ENCODE measurements at places on chromosomes 5 and 9.
A peak's percentile ranks its signal among the peaks of the same experiment; 100 is the strongest.

DNA sequence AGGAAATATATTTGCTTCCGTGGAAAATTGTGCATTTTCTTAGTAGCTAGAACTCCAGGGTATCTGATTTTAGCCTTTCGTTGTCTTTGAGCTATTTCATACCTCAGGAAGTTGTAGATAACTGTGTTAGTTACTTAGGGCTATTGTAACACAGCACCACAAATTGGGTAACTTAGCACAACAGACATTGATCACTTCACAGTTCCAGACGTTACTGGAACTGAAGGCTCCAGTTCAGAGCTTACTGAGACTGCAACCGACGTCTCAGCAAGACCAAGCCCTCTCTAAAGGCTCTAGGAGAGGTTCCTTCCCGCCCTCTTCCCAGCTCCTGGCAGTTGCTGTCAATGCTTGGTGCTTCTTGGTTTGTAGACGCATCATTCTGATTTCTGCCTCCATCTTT is 17.7 kb upstream of the ANKRD33B start:
- DNase-seq, result no peak
- H3K4me3 ChIP-seq, result no peak overlapping the region

DNA sequence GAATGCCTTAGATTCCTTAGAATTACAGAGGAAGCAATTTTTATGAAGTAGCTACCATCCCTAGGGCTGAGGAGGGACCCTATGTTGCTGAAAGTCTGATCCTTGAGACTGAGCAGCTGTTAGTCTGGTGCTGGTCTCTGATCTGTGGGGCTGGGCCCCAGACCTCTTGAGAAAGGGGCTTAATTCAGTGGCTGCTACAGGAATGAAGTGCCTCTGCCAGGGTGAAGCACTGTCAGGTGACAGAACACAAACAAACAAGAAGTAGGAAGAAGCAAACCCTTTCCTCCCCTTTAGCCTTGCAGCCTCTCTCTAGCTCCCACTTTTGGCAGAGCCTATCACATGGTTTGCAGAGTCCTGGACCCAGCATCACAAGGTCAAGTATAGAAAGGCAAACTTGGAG is 64.0 kb upstream of the STC2 start:
- H3K4me3 ChIP-seq, result no peak overlapping the region
- H3K36me3 ChIP-seq, result 0 out of 2 replicates have a peak, but pooled peaks cover 4% of the 10 kb centered on the region
- no peaks in the 10 kb centered on the region for H3K4me1 ChIP-seq
- H3K27me3 ChIP-seq, result no peaks in the 10 kb centered on the region
- no peak overlapping the region for H3K27ac ChIP-seq
- DNase-seq, result no peak

DNA sequence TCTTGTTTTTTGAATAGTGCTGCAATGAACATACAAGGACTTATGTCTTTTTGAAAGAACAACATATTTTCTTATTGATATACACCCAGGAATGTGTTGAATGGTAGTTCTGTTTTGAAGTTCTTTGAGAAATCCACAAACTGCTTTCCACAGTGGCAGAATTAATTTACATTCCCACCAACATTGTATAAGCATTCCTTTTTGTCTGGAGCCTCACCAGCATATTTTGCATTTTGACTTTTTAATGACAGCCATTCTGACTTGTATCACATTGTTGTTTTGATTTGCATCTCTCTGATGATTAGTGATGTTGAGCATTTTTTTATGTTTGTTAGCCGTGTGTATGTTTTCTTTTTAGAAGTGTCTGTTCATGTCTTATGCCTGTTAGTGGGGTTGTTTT is 524.9 kb downstream of the SEMA5A start:
- H3K27me3 ChIP-seq, result no peaks in the 10 kb centered on the region
- no peak overlapping the region for H3K27ac ChIP-seq
- DNase-seq, result no peak
- no peaks in the 10 kb centered on the region for H3K4me1 ChIP-seq

DNA sequence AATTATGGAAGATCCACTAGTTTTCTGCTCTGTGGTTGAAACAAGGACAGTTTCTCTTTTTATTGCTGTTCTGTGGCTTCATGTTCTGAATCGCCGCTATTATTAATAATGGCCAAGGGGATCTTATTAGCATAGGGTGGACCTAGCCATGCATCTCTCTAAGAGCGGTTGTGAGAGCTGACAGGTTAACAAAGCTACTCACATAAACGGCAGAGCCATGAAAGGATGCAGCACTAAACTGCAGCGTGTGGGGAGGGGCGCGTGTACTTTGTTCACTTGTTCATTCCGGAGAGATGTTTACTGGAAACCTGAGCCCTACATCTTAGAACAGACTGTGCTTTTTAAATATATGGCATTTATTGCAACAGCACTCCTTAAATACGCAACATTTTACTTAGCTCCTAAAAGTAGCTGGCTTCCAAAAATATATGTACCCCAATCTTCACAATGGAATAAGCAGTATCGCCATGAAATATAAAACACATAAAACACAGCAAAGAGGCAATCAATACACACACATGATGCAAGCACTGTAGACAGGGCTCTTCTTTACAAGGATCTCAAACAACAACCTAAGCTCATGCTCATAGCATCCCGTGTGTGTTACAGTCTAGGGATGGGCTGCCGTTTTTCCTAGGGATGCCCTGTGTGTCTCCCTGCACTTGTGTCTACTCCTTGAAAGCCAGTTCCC is 424.6 kb downstream of the MED10 start:
- no peaks in the 10 kb centered on the region for H3K27me3 ChIP-seq
- H3K4me1 ChIP-seq, result no peaks in the 10 kb centered on the region
- H3K27ac ChIP-seq, result no peak overlapping the region
- no peaks in the 10 kb centered on the region for H3K36me3 ChIP-seq
- DNase-seq, result no peak

GRCh38 chr5:179914032-179914755 is 6.5 kb upstream of the TBC1D9B start:
- H3K27me3 ChIP-seq, result no peaks in the 10 kb centered on the region
- H3K27ac ChIP-seq, result no peak overlapping the region
- DNase-seq, result peak; percentile 14
- peaks cover 6% of the 10 kb centered on the region for H3K4me1 ChIP-seq
- H3K4me3 ChIP-seq, result no peak overlapping the region

DNA sequence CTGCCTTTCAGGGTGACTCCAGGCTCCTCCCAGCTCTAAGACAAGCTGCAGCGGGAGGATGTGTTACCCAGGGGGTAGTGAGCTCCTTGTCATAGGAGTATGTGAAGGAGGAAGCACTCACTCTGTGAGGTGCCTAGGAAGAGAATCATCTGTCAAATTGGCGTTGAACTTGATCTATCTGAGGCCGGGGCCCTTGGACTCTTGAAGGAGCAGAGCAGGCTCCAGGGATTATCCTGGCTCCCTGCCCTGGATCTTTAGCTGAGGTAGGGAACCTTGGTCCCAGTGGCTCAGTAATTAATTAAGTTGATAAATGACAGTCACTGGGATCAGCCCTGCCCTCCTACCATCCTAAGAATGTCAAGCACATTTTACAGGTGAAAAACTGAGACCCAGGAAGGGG is 15.5 kb downstream of the ADGRD2 start:
- DNase-seq, result no peak
- H3K4me1 ChIP-seq, result no peaks in the 10 kb centered on the region
- H3K27me3 ChIP-seq, result no peaks in the 10 kb centered on the region

DNA sequence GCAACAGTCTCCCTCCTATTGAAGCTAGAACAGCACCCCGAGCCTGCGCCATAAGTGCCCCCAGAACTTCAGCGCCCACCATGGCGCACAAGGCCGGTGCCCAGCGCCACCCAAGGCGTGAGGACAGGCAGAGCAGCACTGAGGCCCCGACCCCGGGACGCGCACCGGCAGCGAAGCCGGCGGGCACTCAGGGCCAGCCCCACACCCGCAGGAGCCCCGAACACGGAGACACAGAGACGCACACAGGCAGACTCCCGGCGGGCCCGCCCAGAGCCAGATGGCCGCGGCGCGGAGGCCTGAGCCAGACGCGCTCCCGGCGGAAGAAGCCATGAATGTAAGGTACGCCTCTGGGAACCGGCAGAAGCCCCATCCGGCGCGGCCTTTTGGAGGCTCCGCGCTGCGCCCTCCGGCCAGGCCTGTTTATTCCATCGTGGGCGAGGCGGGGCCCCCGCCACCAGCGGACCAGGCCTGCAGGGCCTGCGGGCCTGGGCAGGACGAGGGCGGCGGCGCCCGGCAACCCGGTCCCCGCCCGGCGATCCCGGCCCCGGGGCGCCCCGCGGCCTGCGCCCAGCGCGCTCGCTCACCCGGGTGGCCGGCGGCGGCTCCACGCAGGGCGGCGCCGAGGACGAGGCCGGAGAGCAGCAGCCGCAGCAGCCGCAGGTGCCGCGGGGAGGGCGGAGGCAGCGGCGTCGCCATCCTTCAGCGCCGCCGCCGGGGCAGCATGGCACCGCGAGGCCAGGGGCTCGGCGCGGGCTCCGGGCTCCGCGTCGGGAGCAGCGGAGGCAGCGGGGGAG is 486 bp downstream of the NPDC1 start:
- H3K36me3 ChIP-seq, result no peaks in the 10 kb centered on the region
- DNase-seq, result peak; percentile 78
- peak overlapping the region; percentile 87 for H3K4me3 ChIP-seq
- H3K27ac ChIP-seq, result no peak overlapping the region
- H3K27me3 ChIP-seq, result peaks cover 40% of the 10 kb centered on the region

DNA sequence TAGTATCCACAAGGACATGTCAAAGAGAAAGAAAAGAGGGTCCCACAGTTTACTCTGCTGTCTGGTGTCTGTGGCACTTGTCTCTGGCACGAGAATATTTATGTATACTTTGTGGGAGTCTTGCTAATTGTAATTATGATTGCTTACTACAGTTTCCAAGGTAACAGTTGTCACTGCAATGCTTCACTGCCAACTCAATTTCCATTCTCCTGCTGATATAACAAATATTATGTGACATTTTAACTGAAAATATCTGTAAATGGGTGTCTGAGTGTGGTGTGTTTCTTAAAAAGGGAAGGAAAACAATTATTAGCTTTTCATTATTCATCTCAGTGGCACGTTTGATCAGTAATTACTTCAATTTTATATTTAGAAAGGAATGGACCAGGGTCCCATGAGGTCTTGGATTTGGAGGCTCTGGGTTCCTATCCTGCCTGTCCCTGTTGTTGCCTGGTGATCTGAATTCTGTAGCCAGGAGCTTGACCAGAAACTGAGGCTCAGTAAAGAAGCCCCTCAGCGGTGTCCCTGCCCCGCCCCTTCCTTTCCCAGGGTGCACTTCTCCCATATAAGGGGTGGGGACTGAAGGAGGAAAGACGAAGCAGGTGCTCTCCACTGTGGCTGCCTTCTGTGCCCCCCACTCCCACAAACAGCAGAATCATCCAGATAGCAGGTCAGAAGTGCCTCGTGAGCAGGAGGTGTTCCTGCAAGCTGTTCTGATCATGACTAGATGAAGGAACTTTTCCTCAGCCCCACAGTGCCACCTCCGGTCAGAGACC is 137.3 kb upstream of the KIF2A start:
- H3K36me3 ChIP-seq, result no peaks in the 10 kb centered on the region
- no peak overlapping the region for H3K27ac ChIP-seq
- no peaks in the 10 kb centered on the region for H3K4me1 ChIP-seq
- H3K27me3 ChIP-seq, result no peaks in the 10 kb centered on the region
- H3K4me3 ChIP-seq, result no peak overlapping the region
- no peak for DNase-seq

DNA sequence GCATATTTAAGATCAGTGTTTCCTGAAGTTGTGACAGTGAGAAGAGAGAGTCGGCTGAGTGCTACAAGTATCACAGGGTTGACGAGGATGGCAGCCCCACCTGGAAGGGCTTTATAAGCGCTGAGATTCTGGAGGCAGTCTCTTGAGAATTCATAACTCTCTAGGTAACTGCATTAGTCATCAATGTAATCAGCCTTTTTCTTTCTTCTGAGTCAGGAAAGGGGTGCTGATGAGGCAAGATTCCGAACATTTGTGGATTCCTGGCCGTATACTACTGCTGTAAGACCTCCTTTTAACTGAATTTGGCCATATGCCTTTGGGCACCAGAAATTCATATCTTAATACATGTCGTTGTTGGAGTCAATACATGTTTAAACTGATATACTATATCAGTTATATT is 6.6 kb upstream of the RNF20 start:
- no peak for DNase-seq
- H3K4me1 ChIP-seq, result no peaks in the 10 kb centered on the region
- H3K27me3 ChIP-seq, result no peaks in the 10 kb centered on the region
- H3K27ac ChIP-seq, result no peak overlapping the region
- no peaks in the 10 kb centered on the region for H3K36me3 ChIP-seq
- H3K4me3 ChIP-seq, result no peak overlapping the region

DNA sequence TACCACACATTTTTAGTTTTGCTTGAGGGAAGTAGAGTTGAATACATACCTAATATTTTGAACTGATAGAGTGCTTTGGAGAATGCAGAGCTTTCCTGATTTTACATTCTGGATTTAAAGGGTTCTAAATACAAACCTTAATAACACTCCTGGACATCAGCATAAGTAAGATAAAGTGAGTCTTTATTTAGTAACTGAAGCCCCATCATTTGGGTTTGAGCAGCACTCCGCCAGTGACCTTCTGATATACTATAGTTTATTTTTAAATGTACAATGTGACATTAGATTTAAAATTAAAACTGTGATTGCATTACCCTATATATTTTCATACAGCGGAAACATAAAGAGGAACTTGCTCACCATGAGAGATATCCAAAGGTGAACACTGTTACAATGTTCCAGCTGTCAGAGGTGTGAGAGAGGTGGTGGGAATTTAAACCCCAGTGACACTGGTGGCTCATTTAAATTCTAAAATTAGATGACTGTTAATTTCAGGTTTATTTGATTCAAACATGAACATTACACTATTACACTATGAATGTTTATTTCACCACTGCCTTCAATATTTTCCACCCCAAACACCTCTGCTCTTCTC is 203.0 kb upstream of the PCSK5 start:
- no peak overlapping the region for H3K27ac ChIP-seq
- H3K4me1 ChIP-seq, result no peaks in the 10 kb centered on the region
- H3K27me3 ChIP-seq, result no peaks in the 10 kb centered on the region
- H3K4me3 ChIP-seq, result no peak overlapping the region

DNA sequence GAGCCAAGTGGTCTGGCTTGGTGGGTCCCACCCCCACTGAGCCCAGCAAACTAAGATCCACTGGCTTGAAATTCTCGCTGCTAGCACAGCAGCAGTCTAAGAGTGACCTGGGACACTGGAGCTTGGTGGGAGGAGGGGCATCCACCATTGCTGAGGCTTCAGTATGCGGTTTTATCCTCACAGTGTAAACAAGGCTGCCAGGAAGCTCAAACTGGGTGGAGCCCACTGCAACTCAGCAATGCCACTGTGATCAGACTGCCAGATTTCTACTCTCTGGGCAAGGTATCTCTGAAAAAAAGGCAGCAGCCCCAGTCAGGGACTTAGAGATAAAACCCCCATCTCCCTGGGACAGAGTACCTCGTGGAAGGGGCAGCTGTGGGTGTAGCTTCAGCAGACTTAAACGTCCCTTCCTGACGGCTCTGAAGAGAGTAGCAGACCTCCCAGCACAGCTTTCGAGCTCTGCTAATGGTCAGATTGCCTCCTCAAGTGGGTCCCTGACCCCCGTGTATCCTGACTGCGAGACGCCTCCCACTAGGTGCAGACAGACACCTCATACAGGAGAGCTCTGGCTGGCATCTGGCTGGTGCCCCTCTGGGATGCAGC is 18.2 kb upstream of the STK32A start:
- H3K27me3 ChIP-seq, result no peaks in the 10 kb centered on the region
- H3K27ac ChIP-seq, result 0 out of 2 replicates have a peak overlapping the region, but pooled peaks have one; percentile 15
- peaks cover 13% of the 10 kb centered on the region for H3K4me1 ChIP-seq

- no peaks in the 10 kb centered on the region for H3K27me3 ChIP-seq
- no peak for DNase-seq
- H3K36me3 ChIP-seq, result no peaks in the 10 kb centered on the region
- no peaks in the 10 kb centered on the region for H3K4me1 ChIP-seq
- H3K27ac ChIP-seq, result no peak overlapping the region
- H3K4me3 ChIP-seq, result no peak overlapping the region
Observed at GRCh38 chr9:108668191-108668937, 187.4 kb downstream of the ACTL7B start.

Measured in GM23338 (cell line).